Stimulated activated naive CD8-positive, alpha-beta T cell treated with anti-CD3 and anti-CD28 coated beads, Interleukin-15, amount 100 ng/mL, for 72 hours (primary cell): ENCODE measurements at places on chromosomes 3 and 15.

GRCh38 chr3:126402178-126402577 lies 7.5 kb downstream of the CFAP100 start:
- no peak for DNase-seq

GRCh38 chr15:35775471-35775870 lies 229.5 kb upstream of the DPH6 start:
- DNase-seq: no peak

DNA sequence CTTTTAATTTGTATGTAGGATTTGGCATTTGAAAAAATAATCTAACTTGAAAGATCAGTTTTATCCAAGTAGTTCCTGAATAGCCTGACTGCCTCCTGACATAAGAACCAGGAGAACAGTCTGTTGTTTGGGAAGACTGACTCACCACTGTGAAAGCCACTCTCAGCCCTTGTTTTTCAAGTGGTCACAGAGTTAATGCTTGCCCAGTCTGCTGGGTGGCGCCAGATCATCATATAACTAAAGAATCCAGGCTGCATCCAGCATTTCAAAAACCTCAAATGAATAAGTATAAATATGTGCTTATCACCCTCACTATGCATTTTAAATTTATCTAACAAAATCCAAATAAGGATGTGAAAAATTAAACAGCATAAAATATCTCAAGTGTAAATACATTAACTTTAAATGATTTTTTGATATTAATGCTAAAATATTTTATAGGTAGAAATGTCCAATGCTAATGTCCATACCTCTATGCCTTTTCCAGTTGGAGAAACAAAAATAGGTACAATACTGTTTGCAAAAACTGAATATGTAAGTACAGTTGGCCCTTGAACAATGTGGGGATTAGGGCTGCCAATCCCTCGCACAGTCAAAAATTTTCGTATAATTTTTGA lies 26.9 kb upstream of the ZBBX start:
- no peak for DNase-seq

DNA sequence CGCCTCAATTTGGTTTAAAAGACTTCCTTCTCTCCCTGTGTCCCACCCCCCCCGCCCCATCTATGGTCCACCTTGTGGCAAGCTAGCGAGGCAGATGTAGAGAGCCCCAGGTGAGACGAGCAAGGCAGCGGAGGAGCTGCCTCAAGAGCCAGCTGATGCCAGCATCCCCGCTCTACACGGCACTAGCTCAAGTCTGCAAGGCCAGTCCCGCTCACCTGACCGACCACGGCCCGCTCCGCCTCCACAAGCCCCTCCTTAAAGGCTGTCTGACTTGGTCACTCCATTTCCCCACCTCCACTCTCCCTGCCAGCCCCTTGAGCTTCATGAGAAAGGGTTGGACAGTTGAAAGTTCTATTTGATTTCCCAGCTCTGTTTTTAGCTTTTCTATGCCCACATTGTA lies 56.2 kb upstream of the IGF1R start:
- DNase-seq: no peak

- no peak for DNase-seq
Measured at GRCh38 chr3:56829533-56829932, 27.8 kb upstream of the ARHGEF3 start.

DNA sequence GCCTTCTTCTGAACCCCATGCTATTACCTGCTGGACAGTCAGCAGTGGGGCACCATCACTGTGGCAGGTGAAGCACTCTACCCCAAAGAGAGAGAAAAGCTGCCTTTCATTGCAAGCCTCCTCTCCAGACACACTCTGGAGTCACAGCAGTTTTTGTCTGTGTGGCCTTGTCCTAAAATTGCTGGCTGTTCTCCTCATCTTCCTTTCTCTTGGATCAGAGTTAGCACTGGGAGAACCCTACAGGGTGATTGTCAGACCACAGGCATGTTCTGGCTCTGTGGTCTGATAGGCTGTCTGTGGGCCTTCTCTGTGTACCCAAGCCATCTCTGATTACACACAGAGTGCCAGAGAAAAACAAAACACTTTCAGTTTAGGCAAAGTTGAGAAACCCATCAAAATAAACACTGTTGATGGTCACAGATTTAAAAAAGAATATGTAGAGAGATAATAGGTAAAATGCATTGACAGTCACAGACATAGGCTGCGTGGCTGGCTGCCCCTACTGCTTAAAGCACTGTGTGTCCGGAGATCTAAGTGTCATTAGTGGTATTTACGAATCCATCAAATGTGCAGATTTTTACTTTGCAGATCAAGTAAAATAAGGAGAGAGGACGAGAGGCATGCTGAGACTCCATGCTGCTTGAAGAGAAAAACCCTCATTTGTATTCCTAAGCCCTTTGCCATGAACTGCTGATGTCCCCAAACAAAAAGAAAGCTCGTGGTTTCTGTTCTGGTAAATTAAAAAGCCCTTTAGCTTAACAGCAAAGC lies 689.9 kb downstream of the TUSC7 start:
- DNase-seq: no peak

DNA sequence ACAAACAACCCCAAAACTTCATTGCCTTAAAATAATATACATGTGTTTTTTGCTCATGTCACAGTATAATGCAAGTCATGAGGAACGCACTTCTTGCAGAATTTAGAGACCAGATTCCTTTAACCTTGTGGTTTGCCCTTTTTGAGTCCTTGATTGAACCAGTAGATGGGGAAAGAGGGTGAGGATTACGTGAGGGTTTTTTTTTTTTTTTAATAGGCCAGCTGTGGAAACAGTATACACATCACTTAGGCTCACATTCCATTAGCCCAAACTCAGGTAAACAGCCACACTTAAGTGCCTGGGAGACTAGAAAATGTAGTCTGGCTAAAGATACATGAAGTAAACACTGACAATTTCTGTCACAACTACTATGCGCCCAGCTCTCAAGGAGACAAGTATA lies 114.9 kb upstream of the MLF1 start:
- no peak for DNase-seq

- DNase-seq: no peak
Measured at GRCh38 chr3:23079976-23080375, 123.2 kb upstream of the UBE2E2 start.

GRCh38 chr15:86855307-86856291 lies 775.9 kb downstream of the AGBL1 start:
- DNase-seq: no peak

DNA sequence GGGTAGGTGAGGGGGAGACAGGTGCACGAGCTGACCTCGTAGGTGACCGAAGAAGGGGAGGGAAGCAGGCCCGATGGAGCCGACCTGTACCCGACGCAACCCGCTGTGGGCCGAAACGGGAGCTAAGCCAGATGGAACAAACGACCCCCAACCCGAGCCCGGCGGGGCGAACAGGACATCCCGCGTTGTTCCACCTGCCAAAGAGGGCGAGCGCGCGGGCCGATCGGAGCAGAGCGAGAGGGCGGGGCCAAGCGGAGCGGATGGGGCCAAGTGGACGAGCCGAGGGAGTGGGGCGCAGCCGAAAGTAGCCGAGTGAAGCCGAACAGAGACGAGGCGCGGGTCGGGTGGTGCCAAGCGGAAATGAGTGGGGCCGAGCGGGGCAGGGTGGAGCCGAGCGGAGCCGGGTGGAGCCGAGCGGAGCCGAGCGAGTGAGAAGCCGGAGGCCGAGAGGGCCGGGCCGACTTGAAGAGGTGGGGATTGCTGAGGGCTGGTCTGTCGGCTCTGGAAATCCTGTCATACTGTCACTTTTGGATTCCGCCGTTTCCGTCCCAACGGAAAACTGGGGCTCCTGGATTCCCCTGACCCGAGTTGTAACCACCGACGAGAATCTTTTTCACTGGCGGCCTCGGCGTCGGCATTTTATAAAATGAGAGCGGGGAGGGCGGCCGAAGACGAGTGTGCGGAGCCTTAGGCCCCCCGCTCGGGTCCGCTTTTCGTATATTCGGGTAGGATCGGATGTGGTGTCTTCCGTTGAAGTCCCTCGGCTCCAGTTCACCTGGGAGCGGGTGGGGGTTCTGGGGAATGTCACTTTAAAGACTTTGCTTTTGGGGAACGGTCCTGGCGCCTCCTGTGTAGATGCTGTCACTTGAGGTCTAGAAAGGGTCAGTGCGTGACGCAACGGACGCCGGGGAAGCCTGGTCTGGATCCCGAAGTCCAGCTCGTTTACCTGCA lies 15.6 kb upstream of the WNT7A start:
- DNase-seq: peak; percentile 98
